ENCODE measurements at places on chromosomes 7 and 10.

GRCh38 chr7:151241755-151242096, 6.8 kb downstream of the SMARCD3 start:
- no peak for DNase-seq

GRCh38 chr7:153188630-153189029, 429.1 kb downstream of the ACTR3B start:
- no peak for DNase-seq

GRCh38 chr10:109982123-109982522, 25.7 kb upstream of the ADD3 start:
- no peak for DNase-seq

DNA sequence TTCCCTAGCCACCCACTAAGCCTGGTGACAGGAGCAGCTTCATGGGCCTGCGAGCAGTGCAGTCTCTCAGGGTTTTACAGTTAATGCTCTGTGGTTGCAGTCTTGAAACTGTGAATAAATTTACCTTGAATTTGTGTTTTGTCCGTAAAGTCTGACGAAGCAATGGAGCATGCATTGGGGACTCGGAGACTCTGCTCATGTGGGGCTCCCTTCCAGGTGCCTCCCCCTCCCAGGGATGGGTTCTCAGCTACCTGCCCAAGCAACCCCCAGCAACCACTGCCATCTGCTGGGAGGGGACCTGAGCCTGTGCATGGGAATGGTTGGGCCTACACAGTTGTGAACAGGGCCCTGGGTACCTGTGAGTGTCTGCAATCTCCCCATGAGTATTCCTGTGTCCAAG, 36.3 kb upstream of the IKZF1 start:
- no peak for DNase-seq

DNA sequence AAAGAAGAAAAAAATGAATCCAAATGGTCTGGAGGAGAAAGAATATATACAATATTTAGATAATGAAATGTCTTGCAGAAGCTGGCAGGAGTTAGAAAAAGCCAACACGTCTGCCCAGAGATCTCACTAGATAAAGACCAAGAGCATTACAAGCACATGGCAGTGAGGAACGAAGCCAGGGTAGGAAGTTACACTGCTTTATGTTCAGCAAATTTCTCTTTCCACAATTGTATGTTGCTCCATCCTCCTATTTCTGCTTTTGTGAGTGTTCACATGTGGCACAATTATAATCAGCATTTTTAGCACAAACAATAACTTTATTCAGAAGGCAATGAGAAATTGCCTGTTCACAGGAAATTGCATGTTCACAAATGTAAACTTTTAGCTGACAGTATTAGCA, 53.7 kb downstream of the LRRC17 start:
- DNase-seq = no peak

GRCh38 chr10:27618906-27619305, 114.8 kb downstream of the RAB18 start:
- no peak for DNase-seq

DNA sequence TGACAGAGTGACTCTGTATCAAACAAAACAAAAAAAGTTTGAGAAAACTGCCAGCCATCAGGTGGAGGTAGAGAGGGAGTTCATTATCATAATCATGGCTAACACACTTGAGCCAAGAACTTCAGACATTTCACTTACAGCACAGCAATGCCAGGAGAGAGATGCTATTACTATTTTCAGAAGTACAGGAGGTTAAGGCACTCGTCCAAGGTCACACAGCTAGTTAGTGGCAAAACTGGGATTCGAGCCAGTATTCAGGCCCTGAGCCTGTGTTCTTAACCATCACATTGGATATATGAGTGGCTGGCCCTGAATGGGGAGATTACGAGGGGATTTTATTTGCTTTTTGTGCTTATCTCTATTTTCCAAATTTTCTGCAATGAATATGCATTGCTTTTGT, 24.8 kb upstream of the UNC5B start:
- DNase-seq = no peak

DNA sequence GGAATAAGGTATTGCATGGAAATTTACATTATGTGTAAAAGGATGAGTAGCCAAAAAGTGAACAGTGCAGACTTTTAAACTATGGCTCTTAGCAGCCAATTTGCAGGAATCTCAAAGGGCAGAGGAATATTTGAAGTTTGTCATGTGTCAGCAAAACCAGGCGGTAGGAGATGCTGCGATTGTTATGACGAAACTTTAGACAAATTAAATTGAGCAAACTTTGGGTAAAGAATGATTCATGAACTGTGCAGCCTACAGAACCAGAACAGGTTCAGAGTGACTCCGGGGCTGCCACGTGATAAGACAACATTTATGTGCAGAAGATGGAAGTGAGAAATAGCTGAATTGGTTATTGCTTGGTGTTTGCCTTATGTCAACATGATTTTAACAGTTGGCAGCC, 39.2 kb upstream of the CCDC6 start:
- DNase-seq = no peak

DNA sequence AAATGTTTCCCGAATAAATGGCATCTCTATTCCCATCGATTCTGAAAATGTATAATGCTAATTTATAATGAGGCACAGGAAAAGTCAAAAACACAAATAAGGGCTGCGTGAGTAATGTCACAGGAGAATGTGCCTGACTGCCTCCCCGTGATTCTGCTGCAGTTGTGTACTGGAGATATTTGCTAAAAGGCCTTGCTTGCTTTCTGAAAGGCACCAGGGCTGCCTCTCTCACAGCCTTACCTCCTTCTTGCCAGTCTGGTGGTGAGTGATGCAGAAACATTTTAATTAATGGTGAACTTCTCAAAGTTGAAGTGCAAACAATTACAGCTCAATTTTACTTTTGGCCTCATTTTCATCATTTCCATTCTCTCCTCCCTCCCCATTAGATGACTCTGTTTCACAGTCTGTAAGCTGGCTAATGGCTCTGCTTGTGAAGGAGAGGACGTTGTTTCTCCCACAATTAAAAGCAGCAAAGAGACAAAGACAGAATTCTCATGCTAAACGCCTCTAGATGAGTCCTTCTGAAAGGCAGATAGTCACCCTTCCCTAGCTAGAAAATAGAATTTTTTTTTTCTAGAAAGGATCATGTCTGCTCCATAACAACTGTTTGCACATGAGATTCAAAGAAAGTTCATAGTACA, 377.6 kb downstream of the MDFIC start:
- DNase-seq = no peak

DNA sequence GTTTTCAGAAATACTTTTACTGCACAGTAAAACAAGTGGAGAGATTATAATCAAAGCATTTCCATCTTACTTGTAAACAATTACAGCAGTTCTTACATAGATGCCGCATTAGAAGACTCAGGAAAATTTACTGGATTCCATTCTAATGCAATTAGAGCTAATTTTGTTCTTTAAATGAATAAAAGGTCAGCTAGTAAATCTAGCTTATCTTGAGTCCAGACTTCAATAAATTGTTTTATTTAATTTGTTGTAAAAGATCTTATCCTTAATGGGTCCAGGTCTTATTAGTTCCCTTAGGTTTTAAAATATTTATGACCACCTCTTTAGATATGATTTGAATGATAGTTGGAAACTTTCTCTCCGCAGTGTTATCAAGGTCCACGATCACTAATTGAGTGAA, 70.2 kb upstream of the GATA3 start:
- no peak for DNase-seq

DNA sequence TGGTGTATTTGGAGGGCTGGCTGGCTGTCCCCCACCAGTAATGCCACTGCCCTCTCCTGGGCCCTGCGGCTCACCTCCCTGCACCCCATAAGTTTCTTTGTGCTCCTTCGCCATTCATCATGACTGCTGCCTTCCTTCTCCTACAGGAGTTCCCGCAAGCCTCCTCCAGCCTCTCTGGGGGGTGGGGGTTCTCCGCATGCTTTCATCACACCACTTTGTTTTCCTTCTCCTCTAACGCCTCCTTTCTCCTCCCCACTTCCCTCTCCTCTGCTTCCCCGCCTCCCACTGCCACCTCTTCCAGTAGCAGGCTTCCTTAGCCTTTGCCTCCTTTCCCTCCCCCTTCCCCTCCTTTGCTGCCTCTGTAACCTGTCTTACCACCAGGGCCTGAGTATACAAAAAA, 58.1 kb downstream of the PAX2 start:
- no peak for DNase-seq

DNA sequence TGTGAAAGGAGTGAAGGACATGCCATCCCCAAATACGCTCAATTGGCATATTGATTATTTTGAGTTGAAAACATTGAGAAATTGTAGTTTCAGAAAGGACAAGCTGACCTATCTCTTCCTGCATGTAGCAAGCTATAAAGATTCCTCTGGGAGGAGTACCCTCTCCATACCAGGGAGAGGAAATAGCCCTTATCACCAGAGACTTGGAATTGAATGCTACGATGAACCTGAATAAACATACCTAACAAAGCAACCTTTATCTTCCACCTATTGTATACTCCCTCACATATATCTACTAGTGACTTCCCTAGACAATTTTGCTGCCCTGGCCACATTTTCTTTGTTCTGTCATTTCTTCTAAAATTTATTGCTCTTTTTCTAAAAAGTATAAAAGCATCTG, 150.2 kb upstream of the EEPD1 start:
- DNase-seq = no peak

- DNase-seq = no peak
Observed at GRCh38 chr7:132337450-132338080, 238.7 kb downstream of the PLXNA4 start.

DNA sequence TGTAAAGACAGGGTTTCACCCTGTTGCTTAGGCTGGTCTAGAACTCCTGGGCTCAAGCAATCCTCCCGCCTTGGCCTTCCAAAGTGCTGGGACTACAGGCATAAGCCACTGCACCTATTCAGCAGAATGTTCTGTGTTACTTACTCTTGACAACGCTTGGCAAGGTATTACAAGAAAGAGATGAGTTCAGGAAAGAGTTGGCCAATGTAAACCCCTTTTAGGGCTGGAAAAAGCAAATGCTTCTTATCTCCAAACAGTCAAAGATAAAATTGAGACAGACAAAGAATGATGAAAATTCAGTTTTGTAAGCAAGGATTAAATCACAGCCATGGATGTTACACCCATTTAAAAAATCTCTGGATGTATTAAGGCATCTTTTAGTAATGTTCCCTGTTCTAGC, 114.0 kb upstream of the PODXL start:
- no peak for DNase-seq

GRCh38 chr10:8174762-8175161, 120.3 kb downstream of the GATA3 start:
- no peak for DNase-seq

GRCh38 chr10:109007514-109007913, 915.8 kb downstream of the XPNPEP1 start:
- no peak for DNase-seq

- no peak for DNase-seq
Observed at GRCh38 chr10:79260811-79261740, 86.2 kb upstream of the PPIF start.

Measured in DMS79 (cell line).